Mesothelial cell of epicardium (in vitro differentiated cells): ENCODE measurements at places on chromosomes 5 and 9.

- no peak for DNase-seq
These were observed 708 bp downstream of the SPOUT1 start for GRCh38 chr9:128828719-128829452.

DNA sequence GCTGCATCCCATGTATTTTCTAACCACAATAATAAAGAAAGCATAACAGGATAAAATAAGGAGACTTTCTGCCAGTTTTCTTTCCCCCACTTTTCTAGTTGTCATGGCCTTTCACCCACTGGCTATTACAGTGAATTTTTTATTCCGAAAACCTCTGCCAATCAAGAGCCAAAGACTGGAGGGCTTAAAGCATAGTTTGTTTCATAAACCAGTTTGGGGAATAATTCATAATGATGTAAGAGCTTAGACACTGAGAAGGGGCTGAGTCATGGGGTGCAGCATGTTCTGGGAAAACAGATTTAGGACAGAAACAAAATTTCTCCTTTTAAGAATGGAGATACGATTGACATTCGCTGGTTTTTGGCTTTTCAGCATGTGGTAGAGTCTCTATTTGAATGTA, 4.4 kb upstream of the GLIPR2 start:
- no peak for DNase-seq

DNA sequence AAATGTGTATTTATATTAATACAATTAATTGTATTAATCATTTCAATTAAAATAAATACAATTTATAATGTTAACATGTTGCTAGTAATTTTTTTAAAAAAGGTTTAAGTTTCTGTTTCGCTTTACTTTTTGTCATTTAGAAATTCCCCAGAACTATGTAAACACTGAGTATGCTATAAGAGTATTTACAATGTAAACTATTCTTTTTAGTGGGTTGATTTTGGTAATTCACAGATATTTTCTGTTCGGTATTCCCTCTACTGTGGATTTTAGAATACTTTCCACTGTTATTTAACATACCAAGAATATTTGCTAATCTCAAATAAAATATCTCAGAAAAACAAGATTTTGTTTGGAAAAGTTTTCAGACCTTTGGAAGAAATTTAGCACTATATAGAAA, 1564.4 kb downstream of the EFNA5 start:
- DNase-seq = no peak

DNA sequence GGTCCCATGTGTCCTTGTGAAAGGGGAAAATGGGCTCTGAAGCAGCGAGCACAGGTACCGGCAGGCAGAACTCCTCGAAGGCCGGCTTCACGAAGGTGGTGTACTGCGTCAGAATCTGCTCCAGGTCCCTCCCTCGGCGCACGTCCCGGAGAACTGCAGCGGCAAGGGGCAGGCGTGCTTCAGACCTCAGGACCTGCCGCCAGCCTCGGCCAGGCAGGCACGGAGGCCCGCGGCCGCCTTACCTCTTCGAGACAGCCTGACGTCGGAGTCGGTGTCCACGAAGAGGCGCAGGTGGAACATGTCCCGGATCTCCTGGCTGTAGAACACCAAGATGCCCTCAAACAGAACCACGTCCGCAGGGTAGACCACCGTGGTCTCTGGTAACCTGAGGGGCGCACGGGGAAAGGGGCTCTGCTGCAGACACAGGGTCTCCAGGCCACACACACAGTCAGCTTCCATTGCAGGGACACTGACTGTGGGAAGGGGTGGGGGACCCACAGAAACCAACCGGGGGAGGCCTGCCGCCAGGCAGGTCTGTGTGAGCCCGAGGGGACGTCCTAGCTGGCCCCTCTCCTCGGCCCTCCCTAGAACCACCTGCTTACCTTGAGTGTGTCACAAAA, 2.1 kb downstream of the UCK1 start:
- DNase-seq = no peak

DNA sequence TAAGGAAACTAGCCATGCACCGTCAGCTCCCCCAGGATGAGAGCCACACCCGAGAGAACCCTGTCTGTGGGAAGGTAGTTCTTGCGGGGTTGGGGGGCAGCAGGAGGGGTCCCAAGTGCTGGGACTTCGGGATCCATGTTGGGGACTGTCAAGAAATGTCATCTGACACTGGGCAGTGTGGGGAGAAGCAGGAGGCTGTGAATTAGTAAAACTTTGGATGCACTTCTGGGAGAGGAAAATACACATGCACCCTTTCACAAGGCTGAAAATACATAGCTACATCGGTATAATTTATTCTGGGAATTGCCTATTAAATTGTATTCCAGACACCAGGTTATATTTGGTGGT, 109.6 kb upstream of the RPS23 start:
- no peak for DNase-seq

GRCh38 chr5:74405593-74405992, 234.9 kb downstream of the ENC1 start:
- no peak for DNase-seq
